Stimulated activated CD8-positive, alpha-beta memory T cell treated with anti-CD3 and anti-CD28 coated beads, Interleukin-7, amount 100 ng/mL, for 24 hours (primary cell): ENCODE measurements at places on chromosomes 1 and 21.

- no peak for DNase-seq
Observed at GRCh38 chr1:234599617-234600417, 10.2 kb downstream of the IRF2BP2 start.

DNA sequence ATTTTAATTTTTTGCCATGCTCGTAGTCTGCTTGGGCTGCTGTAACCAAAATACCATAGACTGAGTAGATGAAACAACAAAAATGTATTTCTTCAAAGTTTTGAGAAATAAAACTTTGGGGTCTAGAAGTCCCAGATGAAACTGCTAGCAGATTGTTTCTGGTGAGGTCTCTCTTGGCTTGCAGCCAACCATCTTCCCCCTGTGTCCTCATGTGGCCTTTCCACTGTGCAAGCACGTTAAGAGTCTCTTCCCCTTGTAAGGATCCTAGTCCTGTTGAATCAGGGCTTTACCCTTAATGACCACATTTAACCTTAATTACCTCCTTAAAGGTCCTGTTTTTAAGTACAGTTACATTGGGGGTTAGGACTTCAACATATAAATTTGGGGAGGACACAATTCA, 86.6 kb downstream of the PTBP2 start:
- DNase-seq, result no peak

DNA sequence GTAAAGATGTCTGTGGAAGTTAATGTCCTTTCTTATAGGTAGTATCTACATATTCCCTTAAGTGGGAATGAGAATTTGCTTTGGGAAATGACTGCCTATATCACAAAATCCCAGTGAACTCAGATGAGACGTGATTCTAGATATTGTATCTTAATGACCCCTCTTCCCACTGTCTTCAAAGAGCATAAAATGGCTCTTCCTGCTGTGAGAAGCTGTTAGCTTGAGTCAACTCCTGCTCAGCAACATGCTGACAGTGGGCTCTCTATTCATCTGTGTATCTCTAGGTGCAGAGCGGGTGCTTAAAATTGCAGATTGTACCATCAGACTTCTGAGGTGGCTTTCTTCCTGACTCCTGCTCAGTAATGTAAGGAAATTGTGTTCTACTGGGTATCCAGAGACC, 100.6 kb downstream of the SPAG17 start:
- no peak for DNase-seq

- no peak for DNase-seq
Observed at GRCh38 chr1:163737261-163737660, 415.5 kb downstream of the NUF2 start.

GRCh38 chr1:16442265-16442664, 1.7 kb downstream of the NECAP2 start:
- DNase-seq, result no peak

DNA sequence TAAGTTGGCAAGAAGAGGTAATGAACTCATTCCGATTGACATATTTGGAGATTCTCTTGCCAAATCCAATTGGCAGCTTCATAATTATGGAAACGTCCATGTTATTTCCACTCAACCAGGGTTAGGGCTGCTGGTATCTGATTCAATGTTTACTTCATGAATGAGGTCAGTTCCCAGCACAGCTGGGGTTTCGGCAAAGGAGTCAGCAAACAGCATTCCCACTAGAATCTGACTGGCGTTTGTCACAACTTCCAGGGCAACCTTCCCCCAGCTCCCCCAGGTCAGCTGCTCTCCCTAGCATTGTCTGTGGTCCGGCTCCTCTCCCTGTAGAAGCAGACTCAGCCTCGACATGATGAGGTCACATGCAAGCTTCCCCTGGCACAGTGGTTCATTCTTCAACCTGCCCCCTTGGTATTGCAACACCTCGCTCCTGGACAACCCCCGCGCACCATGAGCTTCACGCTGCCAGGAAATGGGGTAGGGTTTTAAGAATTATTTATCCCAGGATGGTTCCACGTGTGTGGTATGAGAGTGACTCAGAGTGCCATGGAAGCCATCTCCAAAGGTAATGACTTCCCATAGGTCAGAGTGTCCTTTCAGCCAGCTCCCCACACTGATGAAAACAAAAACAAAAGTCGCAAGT, 100.7 kb upstream of the SLC25A33 start:
- DNase-seq, result no peak

DNA sequence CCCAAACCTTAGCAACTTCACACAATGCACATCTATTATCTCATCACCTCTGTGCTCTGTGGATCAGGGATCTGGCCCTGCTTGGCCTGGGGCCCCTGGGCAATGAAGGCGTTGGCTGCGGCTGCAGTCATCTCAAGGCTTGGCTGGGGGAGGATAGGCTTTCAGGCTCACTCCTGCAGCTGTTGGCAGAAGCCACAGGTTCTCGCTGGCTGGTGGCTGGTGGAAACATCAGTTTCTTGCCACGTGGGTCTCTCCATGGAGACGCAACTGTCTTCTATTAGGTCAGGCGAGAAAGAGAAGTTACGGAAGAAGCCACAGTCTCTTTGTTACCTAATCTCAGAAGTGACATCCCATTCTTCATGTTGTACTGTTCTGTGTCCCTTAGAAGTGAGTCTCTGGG, 3.6 kb upstream of the NPPA start:
- no peak for DNase-seq

DNA sequence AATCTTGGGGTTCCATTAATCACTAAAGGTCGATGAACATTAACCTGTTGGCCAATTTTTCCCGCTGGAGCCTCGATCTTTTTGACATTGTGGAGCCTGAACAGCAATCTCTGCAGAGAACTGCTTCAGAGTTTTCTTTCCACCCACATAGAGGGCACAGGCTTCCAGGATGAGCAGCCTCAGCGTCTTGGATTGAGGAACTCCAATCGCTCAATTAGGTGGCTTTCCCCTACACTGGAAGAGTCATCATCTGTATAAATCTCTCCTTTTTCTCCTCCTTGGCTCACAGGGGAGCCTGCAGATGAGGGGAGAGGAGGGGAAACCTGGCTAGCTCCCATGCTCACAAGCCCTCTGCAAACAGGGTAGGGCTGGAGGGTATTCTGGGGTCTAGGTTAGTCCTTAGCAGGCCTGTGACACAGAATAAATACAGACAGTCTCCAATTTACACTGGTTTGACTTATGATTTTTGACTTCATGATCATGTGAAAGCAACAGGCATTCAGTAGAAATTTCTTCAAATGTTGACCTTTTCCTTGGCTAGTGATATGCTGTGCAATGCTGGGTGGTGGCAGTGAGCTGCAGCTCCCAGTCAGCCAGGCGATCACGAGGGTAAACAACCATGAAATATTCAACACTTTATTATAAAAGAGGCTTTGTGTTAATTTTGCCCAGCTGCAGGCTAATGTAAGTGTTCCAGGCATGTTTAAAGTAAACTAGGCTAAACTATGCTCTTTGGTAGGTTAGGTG, 80.8 kb downstream of the PGBD5 start:
- DNase-seq, result no peak

GRCh38 chr1:74681449-74681848, 7.9 kb upstream of the ERICH3 start:
- DNase-seq, result no peak

DNA sequence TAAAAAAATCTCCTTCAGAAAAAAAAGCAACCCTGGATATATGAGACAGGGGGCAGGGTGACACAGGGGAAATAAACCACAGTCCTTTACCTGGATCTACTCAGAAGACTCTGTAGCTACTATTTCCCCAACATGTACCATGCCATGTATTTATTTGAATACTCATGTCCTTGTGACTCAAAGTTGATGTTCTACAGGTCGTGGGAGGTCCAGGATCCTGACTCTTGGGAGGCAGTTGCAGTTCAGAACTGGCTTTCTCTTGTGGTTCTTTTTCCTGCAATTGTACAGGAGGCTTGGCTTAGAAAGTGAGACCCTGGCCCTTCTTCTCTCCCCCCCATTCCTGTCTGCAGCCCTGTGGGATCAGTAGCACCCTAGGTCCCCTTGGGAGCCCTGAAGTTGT, 5.8 kb upstream of the IL24 start:
- no peak for DNase-seq

GRCh38 chr1:160866001-160866694, 3.5 kb upstream of the CD244 start:
- DNase-seq, result no peak

- DNase-seq, result no peak
Observed at GRCh38 chr21:23853796-23854379, 1753.4 kb downstream of the MRPL39 start.

DNA sequence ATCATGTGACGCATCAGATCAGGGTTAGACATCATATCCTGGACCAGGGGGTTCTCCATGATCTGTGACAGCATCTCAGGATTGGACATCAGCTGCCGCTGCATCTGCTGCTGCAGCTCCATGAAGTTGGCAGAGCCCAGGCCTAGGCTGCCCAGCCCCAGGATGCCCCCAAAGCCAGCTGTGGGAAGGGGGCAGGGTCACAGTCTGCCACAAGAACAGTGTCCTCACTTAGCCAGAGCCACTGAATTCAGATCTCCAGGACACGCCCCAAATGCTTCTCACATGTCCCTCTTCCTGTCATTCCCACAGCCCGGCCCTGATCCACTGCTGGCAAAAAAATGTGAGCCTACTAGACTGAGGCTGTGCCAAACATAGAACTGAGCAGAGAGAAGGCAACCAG, 3.2 kb downstream of the UBQLN4 start:
- DNase-seq, result no peak

GRCh38 chr1:24308365-24309015, 10.7 kb upstream of the GRHL3 start:
- DNase-seq, result no peak

DNA sequence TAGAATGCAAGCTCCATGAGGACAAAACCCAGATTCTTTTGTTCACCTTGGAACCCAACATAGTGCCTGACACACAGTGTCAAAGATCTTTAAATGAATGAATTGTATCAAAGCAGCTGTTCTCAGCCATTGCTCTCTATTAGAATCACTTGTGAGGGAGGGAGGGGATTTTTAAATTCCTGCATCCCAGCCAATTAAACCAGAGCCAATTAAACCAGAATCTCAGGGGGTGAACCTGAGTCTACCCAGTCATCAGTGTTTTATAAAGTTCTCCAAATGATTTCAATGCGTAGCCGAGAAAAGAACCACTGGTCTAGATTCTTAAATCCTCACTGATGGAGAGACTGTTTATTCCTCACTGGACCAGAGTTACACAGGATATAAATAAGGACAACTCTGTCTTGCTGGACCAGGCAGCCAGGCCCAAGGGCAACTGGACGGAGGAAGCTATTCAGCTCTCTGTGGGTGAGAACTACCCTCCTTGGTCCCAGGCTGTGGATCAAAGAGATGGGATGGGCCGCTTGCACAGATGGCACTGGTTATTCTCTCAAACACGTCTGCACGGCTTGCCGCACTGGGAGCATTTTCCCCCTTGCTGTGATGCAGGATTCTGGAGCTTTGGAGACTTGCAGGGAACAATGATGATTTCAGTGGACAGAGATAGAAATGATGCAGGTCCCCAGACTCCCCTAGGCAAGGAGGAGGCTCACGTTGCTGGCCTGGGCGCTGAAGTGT, 20.0 kb upstream of the CDCA8 start:
- DNase-seq, result no peak

DNA sequence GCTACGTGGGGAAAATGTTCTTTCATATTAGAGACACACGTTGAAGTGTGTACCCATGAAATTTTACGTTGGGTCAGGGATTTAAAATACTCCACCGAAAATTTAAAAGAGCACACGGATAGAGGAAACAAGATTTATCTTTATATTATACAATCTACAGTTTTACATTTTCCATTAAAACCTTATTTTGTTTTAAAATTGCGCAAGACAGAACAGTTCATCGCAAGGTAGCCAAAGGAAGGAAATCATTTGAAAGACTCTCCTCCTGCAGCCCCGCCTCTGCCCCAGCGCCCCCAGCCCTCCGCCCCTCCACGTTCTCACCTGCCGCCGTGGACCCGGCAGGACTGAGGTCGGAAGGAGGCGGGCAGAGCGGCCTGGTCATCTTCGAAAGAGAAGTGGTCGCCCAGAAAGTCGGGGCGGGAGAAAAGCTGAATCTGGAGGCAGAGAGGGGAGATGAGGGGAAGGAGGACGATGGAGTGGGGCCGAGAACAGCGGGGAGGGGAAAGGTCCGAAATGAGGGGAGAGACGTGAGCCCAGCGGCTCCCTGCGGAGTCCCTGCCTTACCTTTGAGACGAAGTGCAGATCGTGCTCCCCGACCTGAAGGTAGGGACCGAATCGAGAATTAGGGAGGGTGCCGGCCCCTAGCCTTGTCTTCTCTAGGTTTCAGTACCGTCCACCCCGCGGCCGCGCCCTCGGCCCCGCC, 18.0 kb downstream of the CRYBG2 start:
- no peak for DNase-seq

- DNase-seq, result no peak
Observed at GRCh38 chr1:94095112-94095637, 25.8 kb downstream of the ABCA4 start.

GRCh38 chr1:153447498-153448170, 12.8 kb downstream of the S100A7 start:
- no peak for DNase-seq

DNA sequence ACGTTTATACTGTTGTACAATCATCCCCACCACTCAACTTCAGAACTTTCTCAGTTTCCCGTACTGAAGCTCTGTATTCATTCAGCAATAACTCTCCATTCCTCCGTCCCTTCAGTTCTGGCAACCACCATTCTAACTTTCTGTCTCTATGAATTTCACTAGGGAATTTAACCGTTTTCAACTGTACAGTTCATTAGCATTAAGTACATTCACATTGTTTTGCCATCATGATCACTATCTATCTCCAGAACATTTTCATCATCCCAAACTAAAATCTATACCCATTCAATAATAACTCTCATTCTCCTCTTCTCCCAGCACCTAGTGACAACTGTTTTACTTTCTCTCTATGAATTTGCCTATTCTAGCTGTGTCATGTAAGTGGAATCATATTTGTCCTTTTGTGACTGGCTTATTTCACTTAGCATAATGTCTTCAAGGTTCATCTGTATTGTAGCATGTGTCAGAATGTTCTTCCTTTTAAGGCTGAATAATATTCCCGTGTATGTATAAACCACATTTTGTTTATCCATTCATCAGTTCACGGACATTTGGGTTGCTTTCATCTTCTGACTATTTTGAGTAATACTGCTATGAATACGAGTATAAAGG, 75.0 kb downstream of the CEP350 start:
- DNase-seq, result no peak

- DNase-seq, result no peak
Observed at GRCh38 chr1:9687874-9688582, 36.5 kb downstream of the PIK3CD start.

DNA sequence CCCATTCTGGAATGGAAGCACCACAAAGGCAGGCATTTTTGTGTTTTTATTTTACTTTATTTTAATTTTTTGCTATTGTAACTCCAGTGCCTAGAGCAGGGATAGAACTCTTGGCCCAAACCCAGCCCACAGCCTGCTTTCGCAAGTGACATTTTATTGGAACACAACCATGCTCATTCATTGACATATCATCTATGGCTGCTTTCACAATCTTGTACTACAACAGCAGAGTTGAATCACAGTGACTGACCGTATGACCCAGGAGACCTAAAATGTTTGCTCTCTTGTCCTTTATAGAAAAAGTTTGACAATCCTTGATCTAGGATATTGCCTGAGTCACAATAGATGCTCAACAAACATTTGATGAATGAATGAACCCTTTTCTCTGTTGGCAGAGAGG, 83.9 kb upstream of the ATP1A1 start:
- DNase-seq, result no peak

- no peak for DNase-seq
Observed at GRCh38 chr1:24418898-24419628, 3.5 kb downstream of the NIPAL3 start.
